ENCODE measurements at places on chromosomes 3 and 15. TPM values are rescaled to one million over a fixed set of nuclear protein-coding genes. Genes with fewer than 3 reads are reported as not detected.

Gene NDN
- 34.0 TPM for total RNA-seq

Gene RNF168
- 13.3 TPM for total RNA-seq

Gene DNAH1
- 0.71 TPM for total RNA-seq

Gene FSIP1
- total RNA-seq, result 1.6 TPM

Data from myometrial cell (primary cell).